ENCODE measurements at places on chromosomes 12 and 14. TPM values are rescaled to one million over a fixed set of nuclear protein-coding genes. Genes with fewer than 3 reads are reported as not detected.

The SERPINA10 gene
- total RNA-seq, result not detected

The CCDC175 gene
- total RNA-seq, result 0.54 TPM

The KRT73 gene
- total RNA-seq, result 0.27 TPM

- DNase-seq, result no peak
These were observed 249.6 kb upstream of the G2E3 start for GRCh38 chr14:30309405-30309804.

GRCh38 chr14:95707327-95707726, 6.6 kb downstream of the TCL1A start:
- DNase-seq, result no peak

DNA sequence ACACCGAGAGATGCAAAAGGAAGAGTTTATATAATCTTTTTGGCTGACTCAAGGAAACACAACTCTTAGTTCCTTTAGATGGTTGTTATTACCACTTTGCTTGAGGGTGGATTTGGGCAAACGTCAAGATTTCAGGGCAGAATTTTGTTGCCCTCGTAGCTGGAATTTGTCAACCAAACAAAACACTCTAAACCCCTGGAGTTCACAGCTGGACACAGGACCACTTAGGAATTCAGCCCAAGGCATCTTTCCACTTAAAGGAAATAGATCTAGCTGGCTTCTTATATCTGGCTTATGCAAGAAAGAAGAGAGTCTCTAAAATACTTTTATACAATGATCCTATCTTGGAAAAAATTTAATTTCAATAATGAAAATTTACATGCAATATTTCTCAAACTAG, 237.8 kb upstream of the LRIG3 start:
- DNase-seq, result no peak

DNA sequence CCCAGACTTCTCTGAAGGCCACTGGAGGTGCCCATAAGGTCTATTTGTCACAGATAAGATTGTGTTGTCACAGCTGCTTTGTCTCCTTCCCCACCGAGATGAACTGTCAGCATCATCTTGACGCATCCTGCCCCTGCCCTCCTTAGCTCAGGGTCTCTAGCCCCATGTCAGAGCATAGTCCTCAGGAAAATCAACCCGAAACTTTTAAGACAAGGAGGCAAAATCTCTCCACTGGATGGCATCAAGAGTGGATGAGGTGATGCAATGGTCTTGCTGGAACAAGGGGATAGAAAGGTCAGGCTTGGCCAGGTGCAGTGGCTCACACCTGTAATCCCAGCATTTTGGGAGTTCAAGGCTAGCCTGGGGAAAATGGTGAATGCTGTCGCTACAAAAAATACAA, 8.2 kb downstream of the KRT79 start:
- DNase-seq, result no peak

DNA sequence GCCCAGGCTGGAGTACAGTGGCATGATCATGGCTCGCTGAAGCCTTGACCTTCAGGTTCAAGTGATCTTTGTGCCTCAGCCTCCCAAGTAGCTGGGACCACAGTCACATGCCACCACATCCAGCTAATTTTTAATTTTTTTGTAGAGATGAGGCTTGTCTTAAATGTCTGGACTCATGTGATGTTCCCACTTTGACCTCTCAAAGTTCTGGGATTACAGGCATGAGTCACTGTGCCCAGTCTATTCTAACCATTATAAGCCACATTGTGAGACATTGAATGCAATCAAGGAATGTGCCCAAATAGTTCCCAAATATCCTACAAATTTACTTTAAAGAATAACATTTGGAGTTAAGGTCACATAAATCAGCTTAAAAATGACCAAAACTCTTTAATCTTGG, 130.7 kb upstream of the ARID2 start:
- no peak for DNase-seq

The ESR2 gene
- 2.2 TPM for total RNA-seq

The TDRD9 gene
- 1.6 TPM for total RNA-seq

The KITLG gene
- under 0.01 TPM for total RNA-seq

DNA sequence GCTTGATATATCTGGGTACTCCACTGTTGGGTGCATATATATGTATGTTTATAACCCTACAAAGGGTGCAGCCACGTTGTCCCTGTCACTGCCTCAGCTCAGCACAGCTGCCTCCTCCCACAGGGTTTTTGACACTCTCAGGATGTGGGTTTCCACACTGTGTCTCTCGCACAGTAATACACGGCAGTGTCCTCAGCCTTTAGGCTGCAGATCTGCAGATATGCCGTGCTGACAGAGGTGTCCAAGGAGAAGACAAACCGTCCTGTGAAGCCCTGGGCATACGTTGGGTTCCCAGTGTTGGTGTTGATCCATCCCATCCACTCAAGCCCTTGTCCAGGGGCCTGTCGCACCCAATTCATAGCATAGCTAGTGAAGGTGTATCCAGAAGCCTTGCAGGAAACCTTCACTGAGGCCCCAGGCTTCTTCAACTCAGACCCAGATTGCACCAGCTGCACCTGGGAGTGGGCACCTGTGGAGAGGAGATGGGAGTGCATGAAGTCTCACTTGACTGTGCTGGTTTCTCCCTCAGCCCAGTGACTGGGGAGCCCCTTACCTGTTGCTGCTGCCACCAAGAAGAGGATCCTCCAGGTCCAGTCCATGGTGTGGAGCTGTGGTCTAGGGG, 498.7 kb downstream of the TMEM121 start:
- DNase-seq, result no peak

- DNase-seq, result no peak
These were observed 120.1 kb downstream of the SMOC1 start for GRCh38 chr14:69999261-69999674.

The CEBPE gene
- total RNA-seq, result 0.81 TPM

The TBC1D30 gene
- under 0.01 TPM for total RNA-seq

DNA sequence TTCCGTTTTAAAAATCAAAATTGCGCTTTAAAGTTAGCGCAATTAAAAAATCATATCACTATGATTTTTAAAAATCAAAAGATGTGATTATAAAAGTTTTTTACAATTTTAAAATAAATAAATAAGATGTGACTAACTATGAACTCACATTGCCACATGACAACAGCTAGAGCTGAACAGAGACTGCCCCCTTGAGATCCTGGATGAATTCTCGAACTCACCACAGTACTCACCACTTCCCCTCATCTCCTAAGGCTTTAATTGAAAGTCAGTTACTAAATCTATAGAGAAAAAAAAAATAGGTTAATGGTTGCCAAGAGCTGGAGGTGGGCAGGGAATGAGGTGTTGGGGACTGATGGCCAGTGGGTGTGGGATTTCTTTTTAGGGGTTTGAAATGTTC, 384.2 kb downstream of the ZFP36L1 start:
- DNase-seq, result no peak

- DNase-seq, result no peak
These were observed 228.7 kb upstream of the LRFN5 start for GRCh38 chr14:41377932-41378331.

DNA sequence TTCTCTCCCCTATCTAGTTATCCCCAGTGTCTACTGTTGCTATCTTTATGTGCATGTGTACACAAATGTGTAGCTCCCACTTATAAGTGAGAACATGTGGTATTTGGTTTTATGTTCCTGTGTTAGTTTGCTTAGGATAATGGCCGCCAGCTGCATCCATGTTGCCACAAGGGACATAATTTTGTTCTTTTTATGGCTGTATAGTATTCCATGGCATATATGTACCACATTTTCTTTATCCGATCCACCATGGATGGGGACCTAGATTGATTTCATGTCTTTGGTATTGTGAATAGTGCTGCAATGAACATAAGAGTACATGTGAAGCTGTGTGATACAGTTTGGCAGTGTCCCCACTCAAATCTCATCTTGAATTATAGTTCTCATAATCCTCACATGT, 218.1 kb downstream of the KSR2 start:
- no peak for DNase-seq

DNA sequence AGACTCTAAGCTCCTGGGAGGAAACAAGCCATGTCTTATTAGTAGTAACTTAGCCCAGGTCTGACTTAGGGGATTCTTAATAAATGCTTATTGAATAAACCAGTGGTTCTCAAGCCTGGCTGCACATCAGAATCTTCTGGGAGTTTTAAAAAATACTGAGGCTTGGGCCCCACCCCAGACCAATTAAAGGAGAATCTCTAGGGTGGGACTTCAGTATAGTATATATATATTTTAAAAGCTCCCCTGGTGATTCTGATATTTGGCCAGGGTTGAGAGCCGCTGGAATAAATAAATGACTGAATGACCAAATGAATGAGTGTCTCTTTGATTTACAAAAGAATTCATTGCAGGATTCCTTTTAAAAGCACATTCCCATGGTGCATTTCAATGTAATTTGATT, 151.5 kb upstream of the GSC start:
- no peak for DNase-seq

DNA sequence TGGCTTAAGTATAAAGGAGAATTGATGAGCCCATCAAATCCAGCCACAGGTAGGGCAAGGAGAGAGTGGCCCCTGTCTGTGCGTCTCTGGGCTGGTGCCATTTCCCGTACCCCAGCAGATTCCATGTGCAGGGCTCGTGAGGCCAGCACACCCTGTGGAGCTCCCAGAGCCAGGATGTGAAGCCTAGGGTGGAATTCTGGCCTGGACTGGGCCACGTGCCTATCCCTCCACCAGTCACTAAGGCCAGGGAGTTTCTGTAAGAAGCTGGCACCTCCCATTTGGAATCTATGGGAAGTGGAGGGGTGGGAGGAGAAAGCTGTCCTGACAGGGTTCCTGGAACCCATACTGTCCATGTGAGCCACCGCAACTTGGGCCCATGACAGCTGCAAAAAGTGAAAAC, 148.5 kb downstream of the FOXN3 start:
- no peak for DNase-seq

The PRKAB1 gene
- 24.2 TPM for total RNA-seq

The LMNTD1 gene
- not detected for total RNA-seq
